HFFc6 (cell line): ENCODE measurements at places on chromosomes 7 and 10. TPM values are rescaled to one million over a fixed set of nuclear protein-coding genes. Genes with fewer than 3 reads are reported as not detected.
A peak's percentile ranks its signal among the peaks of the same experiment; 100 is the strongest.

DNA sequence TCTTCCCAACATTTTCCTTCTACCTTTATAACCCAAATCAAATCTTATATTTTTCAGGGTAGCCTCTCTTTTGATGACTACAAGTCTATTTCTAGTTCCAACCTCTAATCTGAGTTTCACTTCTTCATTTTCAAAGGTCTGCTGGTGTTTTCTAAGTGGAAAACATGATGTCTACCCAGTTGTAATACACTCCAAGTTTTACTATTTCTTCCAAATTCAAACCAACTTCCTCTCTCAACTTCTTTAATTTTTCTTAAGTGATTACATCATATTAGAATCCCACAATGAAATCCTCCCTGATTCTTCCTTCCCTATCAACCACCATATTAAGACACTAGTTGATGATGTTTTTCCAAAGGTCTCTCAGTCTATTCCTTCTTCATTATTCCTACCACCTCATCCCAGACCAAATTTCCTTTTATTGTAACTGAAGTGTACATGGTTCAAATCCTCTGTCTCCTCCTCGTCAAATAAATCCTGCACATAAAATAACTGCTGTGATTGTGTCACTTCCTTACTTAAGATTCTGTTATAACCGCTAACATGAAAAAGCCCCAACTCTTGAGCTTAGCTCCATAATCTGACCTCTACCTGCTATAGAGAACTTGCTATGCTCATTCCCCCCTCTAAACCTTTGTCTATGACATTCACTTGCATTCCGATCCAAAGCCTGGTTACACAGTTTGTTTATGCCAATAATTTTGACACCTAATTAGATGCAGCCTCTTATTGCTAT is 12.7 kb downstream of the TAS2R38 start:
- H3K4me1 ChIP-seq: no peaks in the 10 kb centered on the region
- H3K27me3 ChIP-seq: no peaks in the 10 kb centered on the region
- H3K27ac ChIP-seq: no peak overlapping the region
- DNase-seq: no peak
- no peaks in the 10 kb centered on the region for H3K36me3 ChIP-seq

- no peaks in the 10 kb centered on the region; the same call in 1 of the 2 replicates for H3K27me3 ChIP-seq
- DNase-seq: no peak
- no peaks in the 10 kb centered on the region for H3K36me3 ChIP-seq
- H3K4me3 ChIP-seq: no peak overlapping the region
- H3K4me1 ChIP-seq: peaks cover 29% of the 10 kb centered on the region
- no peak overlapping the region for H3K27ac ChIP-seq
Observed at GRCh38 chr10:97514344-97514743, 15.6 kb downstream of the UBTD1 start.

DNA sequence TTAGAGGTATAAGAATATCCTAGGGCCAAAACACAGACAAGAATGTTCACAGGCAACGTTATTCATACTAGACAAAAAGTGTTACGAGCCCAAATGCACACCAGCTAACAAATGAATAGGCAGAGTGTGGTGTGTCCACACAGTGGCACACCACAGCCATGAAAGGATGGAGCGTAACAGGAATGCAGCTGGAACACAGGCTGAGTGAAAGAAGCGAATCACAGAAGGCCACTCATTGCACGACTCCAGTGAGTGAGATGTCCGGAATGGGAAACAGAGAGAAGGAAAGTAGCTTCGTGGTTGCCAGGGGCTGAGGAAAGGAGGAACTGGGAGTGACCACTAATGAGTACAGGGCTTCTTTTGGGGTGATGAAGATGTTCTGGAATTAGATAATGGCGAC is 198.8 kb downstream of the TNS3 start:
- peak; percentile 60 for DNase-seq
- H3K4me3 ChIP-seq: peak overlapping the region; percentile 61

GRCh38 chr10:43348511-43349312 is 22.7 kb upstream of the FXYD4 start:
- peaks cover 23% of the 10 kb centered on the region for H3K27me3 ChIP-seq
- peak; percentile 65 for DNase-seq
- no peaks in the 10 kb centered on the region for H3K36me3 ChIP-seq
- H3K4me3 ChIP-seq: no peak overlapping the region
- peaks cover 13% of the 10 kb centered on the region; the same call in 1 of the 2 replicates for H3K4me1 ChIP-seq
- H3K27ac ChIP-seq: no peak overlapping the region

DNA sequence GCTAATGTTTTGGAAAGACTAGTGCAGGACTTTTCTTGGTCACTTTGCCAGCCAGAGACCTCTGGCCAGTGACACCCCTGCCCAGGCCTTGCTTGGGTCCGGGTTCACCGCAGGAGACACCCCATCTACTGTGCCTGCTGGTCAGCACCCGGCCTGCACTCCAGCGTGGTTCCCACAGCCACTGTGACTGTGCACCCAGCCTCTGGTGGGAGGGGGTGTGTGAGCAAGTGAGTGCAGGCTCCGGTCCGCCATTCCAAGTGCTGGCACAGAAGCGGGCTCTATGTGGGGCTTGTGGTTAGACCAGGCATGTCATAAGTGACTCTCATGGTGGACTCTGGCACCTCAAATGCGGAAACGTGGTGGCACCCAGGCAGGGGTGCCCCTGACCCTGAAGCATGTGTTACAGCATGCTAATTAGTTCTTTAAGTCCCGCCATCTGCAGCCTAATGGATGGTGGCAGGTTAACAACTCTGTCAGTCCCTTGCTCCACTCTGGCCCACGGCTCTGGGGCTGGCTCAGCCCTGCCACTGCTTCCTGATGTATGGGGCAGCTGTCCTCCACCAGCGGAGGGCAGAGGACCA is 311.9 kb upstream of the HGF start:
- H3K27me3 ChIP-seq: no peaks in the 10 kb centered on the region
- peaks cover 12% of the 10 kb centered on the region; the same call in 1 of the 2 replicates for H3K36me3 ChIP-seq
- no peak overlapping the region for H3K4me3 ChIP-seq
- H3K4me1 ChIP-seq: peaks cover 4% of the 10 kb centered on the region; the same call in 1 of the 2 replicates
- no peak overlapping the region for H3K27ac ChIP-seq
- no peak for DNase-seq

MYL10 gene
- total RNA-seq: not detected in 3 replicates

SLC39A12 gene
- not detected in 3 replicates for total RNA-seq
